ENCODE measurements at places on chromosomes 5 and 9.
A peak's percentile ranks its signal among the peaks of the same experiment; 100 is the strongest.

GRCh38 chr9:116352958-116353357 is 199.4 kb downstream of the PAPPA start:
- no peak for DNase-seq

DNA sequence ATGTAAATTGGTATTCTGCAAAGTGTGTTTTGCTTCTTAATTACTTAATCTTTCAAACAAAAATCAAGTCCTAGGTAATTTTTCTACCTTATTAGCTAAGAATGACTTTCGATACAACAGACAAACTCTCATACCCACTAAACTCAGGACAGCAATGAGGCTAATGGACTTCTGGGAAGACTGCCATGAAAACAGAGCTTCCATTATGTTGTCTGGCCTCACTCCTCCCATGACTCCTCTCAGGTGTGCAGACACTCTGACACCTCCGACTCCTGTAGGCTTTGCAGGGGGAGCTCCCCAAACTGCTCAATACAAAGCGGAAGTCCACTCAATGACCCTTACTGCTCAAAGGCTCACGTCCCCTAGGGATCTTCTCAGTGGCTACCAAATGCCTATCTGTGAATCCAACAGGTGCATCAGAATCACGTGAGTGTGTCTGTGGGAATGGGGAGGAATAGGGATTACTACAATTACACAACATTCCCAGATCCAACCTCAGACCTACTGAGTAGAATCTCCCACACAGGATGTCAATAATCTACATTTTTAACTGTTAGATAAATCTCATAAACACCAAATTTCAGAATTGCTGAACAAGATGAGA is 289.9 kb downstream of the RAB3C start:
- no peak for DNase-seq

- DNase-seq: no peak
Observed at GRCh38 chr5:56159521-56159947, 73.6 kb downstream of the ANKRD55 start.

DNA sequence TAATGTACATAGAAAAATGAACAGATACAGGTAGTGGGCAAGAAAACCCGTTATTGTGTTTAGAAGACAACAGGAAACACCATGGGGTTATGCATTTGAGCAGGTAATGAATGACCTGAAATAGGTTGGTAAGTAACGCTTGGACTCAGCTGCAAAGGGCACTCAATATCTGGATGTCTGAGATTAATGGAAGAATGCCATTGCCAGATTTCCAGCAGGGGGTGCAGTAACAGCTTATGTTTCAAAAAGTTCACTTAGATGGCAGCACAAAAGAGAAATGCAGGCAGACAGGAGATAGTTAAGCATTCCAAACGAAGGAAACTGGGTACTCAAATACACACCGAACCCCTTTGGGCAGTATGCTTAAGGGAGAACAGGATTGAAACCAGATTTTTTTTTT is 285.5 kb upstream of the VLDLR start:
- no peak for DNase-seq

DNA sequence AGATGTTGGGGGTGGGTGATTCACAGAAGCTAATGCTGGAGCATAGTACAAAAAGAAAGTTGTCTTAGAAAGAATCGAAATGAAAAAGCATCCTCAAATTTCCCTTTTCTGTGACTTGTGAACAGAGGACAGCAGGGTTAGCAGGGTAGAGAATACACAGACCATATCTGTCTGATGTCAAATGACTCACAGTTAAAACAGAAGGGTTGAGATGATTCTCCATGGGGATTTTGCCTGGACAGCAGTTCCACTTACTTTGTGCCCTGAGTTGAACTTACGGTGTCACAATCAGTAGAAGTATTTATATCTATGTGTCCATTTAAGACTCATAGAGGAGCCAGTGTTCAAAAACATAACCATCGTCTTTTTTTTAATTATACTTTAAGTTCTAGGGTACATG is 801.6 kb downstream of the KCTD16 start:
- no peak for DNase-seq

GRCh38 chr5:150129813-150130492 is 25.7 kb downstream of the PDGFRB start:
- DNase-seq: no peak

- peak; percentile 60 for DNase-seq
Observed at GRCh38 chr9:120936011-120936763, 9.6 kb upstream of the TRAF1 start.

DNA sequence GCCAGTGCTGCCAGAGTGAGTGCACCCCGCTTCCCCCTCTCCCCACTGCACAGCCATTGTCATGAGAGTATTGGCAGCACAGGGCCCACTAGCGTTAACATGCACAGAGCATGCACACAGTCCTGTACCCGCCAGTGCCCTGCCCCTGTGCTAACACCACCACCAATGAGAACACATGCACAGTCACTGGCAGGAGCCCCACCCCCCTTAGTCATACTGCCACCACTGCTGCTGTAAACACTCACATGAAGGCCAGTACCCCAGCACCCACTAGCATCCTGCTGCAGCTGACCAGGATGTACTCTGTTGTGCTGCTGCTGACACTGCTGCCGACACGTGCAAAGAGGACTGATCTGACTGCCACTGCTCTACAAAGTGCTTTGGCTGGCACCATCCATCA is 19.5 kb upstream of the RANBP6 start:
- no peak for DNase-seq

GRCh38 chr5:121737120-121737519 is 114.6 kb upstream of the FTMT start:
- DNase-seq: no peak

DNA sequence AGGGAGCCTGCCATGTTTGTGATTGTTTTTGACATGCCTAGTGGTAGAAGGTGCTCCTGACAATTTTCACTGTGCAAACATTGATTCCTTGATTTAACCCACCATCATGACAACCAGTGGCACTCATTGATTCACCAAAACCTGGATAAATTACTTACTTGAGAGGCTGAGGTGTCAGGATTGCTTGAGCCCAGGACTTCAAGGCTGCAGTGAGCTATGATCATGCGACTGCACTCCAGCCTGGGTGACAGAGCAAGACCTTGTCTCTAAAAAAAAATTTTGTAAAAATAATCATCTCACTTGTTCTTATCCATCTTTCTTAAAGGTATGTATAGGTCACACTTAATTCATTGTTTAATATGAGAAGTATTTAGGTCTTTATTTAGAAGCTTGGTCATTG is 401.3 kb downstream of the ARRDC3 start:
- no peak for DNase-seq

DNA sequence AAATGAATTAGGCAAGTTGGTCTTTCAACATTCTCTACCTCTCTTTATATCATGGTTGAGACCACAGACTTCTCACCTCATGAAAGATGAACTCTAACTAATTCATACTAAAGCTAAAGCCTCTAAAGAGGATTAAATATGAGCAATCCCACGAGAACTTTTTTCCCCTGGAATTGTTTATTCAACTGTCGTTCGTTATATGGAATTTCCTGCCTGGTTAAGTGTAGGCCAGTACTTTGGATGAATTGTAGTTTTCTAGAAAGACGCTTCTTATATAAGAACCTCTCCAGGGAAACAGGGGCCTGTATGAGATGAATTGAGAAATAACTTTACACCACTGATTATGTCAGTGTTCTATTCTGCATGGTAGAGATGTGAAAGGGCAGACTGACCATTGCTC is 42.9 kb downstream of the PDCD1LG2 start:
- peak; percentile 72 for DNase-seq

DNA sequence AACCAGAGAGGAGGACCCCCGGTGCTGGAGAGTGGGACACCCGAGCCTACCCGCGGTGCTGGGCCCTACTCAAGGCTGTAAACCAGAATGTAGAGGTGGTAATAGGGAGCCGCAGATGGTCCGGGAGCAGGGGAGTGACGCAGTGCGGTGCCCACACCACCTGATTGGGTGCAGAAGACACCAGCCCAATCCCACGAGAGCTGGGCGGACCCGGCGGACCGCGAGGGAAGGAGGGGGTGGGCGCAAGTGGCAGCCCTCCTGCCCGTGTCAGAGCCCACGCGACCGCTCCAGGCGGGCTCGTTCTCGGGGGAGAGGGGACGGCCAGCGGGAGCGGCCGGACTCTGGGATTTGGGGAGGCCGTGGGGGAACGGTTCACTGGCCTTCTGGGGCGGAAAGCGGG is 71.2 kb downstream of the C9orf50 start:
- DNase-seq: no peak

- no peak for DNase-seq
Observed at GRCh38 chr5:27403243-27403882, 365.0 kb upstream of the CDH9 start.

- DNase-seq: peak; percentile 29
Observed at GRCh38 chr9:32677931-32678330, 42.5 kb upstream of the TAF1L start.

GRCh38 chr5:7801891-7802614 is 48.9 kb downstream of the CFAP90 start:
- no peak for DNase-seq

DNA sequence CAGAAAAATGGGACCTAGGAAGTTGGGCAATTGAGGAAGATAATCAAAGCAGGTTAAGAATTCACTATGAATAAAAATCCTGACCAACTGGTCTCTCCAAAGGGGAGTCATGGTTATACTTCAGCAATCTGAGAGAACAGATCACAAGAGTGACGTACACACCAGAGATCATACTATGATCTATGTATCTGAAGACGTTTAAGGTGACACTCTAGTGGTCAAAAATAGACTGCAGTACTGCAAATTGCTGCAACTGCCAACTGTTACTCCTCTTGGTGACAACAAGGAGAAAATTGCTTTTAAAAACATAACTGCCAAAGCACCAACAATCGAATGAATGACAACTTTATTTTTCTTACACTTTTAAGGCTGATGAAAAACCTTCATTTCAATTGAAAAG is 4.9 kb downstream of the AK6 start:
- no peak for DNase-seq

GRCh38 chr5:1685066-1685465 is 114.6 kb downstream of the MRPL36 start:
- DNase-seq: no peak

DNA sequence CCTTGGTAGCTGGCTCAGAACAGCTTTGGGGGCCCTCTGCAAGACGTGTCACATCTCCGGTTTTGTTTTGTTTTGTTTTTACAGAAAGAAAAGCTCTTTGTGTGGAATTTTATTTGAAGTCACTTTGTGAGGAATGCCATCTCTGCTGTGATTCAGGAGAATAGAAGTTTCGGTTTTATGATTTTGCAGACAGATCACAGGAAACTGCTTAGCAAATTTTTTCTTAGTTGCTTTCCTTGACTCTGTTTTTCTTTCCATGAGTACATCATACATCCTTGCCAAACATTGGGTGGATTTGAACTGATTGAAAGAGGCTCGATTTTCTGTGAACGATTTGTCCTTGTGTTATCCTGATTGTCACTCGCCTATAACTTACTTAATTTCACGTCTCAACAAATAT is 5.1 kb downstream of the SEMA5A start:
- no peak for DNase-seq

- DNase-seq: no peak
Observed at GRCh38 chr5:142411656-142412425, 87.0 kb upstream of the SPRY4 start.

DNA sequence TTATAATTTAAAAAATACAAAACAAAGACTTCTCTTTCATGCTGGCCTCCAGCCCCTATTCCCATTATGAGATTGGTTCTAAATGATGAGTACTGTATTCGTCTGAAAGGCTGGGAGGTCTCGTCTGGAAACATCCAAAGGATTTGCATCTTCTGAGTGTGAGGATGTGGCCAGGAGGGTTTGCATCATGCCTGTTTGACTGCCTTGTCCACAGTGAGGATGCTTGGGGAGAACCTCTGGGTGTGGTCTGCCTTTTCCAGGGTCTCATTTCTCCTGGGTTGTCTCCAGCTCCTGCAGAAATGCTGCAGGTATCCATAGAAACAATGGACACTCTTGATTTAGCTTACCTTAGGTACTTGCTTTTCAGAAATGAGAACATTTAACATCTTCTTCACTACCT is 26.4 kb upstream of the CXCL14 start:
- DNase-seq: no peak

DNA sequence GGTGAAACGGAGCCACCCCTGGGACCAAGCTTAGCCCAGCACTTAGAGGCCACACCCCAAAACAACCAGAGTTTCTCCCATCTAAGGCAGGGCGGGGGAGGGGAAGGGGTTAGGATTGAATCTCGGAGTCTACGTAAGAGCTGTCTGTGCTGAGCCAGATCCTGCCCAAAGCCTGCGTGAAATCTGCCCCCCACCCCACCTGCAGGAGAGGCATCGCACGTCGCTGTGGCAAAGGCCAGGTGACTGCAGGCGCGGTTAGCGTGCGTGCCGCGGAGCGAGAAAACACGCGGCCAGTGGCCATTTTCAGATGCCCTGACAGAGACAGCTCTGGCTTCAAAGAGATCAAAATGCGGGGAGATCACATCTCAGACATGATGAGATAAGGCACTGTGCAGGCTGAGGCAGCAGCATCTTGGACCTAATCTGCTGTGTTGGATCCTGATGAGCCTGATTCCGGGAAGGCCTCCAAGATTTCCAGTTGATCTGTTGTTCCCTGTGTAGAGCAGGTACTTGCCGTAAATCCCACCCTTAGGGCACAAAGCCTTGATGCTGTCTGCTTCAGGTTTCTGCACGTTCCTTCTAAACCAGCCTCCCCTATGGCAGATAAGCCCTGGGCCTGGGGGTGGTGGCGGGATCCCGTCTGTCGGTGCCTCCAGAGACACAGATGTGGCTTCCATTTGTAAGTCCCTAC is 2.5 kb upstream of the QSOX2 start:
- DNase-seq: no peak

DNA sequence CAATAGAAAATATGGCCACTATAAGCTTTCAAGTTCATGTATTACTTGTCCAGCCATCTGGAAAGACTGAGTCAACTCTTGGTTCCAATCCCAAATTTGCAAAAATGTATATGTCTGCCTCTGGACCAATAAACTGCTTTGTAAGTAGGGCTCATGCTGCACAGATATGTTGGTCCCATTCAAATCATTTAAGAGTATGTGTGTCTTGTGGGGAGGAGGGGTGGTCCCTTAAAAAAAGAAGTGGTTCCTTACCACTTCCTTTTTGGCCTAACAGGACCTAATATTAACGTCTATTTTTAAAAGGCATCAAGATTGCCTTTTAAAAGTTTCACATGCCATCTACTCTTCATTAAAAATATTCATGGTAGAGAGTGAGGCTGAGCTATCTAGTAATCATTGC is 214.9 kb downstream of the KCTD16 start:
- DNase-seq: no peak

- DNase-seq: no peak
Observed at GRCh38 chr5:2201011-2201410, 318.3 kb upstream of the IRX4 start.

DNA sequence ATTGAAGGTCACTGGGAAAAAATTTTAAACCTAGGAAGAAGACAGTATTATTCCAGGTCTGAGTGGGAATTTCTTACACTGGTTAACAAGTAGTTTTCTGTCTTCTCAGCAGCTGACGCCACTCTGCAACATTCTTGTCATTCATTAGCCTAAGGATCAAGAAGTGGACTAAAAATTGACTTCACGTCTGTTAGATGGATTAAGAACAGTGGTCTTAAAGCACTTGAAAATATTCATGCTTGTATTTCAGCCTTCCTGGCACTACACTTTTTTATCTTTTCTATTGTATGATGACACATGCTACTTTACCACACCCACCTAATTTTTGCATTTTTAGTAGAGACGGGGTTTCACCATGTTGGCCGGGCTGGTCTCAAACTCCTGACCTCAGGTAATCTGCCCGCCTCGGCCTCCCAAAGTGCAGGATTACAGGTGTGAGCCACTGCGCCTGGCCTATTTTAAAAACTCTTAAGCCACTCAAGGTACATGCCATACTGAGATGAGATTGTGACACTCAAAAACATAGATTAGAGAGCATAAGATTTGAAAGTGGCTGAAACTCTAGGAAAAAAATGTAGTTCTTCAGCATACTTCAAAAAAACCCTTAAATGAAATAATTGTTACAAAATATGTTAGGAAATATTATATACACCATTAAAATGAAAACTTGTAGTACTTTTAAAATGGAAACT is 8.4 kb downstream of the MATR3 start:
- DNase-seq: no peak
